NCI-H2171 (cell line): ENCODE measurements at places on chromosomes 5 and 9.

DNA sequence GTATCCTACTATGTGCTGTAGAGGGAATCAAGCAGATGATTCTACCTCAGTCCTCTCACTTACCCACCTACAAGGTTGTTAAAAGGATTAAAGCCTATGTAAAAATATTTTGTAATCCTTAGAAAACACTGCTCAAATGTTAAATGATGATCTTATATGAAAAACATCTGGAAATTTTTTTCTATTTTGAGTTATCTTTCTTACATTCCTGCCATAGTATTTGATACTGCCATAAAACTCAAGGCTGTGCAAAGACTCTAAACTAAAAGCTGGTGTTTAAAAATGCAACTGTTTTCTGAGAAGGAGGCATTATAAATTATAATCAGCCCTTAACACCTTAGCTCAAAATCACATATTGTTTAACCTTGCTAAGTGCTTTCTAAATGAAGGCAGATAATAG, 474.2 kb downstream of the PRELID2 start:
- DNase-seq = no peak

DNA sequence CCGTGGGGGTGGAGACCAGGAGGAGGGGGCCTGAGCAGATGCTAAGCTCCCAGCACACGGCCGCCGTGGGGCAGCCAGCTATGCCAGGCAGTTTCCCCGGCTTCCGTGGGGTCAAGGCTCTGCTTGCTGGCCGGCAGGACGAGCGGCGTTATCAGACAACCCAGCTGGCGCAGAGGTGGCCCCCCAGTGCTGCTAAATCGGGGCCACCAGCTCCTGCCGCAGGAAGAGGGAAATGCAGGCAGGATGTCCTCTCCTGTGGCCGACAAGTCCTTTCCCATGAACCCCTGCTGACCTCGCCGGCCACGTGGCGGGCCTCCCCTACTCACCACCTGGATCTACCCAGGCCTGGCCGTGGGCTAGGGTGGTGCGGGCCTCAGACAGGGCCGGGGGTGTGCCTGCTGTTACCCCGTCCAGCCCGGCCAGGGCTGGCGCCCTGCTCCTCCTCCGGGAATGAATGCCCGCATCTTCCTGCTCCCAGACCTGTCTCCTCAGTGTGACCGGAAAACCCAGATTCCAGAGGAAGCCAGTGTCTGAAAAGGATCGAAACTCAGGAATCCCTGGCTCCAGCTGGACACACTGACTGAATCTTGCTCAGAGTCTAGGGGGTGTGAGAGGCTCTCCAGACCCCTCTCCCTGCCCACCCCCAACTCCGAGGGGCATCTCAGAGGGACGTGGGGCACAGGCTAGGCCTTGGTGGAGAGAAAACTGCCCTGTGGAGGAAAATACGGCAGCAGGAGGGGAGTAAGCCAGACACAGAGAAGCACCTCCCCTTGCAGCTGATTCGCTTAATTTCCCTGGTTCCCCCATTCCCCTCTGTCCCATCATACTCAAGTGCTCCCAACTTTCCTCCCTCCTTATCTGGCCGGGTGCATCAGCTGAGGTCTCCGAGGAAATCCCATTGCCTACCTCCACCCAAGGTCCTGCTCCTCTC, 3.9 kb downstream of the FLT4 start:
- DNase-seq = no peak

GRCh38 chr5:181221105-181221791, 1.8 kb upstream of the TRIM41 start:
- no peak for DNase-seq

DNA sequence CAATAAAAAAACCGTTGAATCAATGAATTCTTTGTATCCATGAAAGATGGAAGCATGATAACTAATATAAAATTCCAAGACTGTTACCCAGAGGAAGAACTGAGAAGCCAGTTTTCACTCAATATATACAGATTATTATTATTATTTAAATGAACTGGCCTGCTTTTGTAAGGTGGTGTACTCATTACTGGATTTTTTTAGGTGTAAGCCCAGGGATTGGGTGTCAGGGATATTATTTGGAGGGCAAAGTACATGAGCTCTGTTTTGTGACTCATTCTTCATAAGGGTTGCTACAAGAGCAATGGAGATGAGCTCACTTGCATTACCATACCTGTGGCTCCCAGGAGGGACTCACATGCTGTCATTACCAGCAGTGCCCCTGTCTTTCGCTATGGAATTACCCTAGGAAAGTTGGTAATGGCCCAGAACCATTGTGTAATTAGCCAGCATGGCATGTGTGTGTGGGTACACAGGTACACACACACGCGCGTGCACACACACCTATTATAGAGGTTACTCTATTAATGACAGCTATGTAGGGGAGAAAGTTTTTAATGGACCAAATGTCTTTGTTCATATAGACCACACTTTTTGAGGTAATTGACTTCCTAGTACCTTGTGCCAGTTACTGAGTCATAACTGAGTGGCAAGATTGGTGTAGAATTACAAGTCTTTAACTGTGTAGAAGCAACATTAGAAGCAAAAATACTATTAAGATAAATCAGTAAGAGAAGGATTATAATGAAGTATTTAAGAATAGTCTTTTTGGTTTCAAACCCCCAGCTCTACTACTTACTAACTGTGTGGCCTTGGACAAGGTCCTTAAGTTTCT, 143.4 kb downstream of the GDNF start:
- no peak for DNase-seq

DNA sequence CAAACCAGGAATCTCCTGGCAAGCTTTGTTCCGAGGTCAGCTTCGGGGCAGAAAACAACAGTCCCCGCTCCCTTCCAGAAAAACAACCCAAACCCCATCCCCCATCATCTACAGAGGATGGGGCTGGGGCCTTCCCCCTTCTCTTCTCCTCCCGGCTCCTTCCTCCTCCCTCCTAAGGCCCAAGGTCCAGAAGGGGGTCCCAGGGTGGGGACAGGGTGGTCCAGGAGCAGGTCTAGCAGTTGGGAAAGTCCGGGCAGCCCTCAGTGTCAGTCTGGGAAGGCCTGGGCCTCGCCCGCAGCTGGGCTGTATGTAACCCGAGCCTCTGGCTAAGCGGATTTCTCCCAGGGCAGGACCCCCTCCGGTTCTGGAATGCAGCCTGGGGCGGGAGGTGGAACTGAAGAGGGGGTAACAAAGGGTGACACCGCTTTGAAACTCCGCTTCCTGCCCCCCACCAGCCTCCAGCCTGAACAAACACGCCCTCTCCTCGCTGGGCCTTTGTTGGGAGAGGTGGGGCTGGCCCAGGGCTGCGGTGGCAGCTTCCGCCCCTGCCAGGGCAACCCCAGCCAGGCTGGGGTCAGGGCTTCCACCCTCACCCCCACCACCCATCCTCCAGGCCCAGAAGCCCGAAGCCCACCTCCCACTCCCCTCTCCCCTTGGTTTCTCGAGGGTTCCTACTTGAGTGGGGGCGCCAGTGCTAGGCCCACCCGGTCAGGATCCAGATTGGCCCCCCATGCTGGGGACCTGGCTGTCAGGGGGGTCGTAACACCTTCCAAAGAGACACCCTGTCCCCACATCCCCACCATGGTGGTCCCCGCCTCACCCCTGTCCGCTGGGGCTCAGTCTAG, 63.5 kb downstream of the C9orf50 start:
- no peak for DNase-seq
